Right hindlimb (tissue), 1 donor: ENCODE measurements at places on chromosomes 6 and 20.

GRCh38 chr6:131368198-131368911 is 204.7 kb upstream of the ARG1 start:
- DNase-seq = peak; percentile 84

DNA sequence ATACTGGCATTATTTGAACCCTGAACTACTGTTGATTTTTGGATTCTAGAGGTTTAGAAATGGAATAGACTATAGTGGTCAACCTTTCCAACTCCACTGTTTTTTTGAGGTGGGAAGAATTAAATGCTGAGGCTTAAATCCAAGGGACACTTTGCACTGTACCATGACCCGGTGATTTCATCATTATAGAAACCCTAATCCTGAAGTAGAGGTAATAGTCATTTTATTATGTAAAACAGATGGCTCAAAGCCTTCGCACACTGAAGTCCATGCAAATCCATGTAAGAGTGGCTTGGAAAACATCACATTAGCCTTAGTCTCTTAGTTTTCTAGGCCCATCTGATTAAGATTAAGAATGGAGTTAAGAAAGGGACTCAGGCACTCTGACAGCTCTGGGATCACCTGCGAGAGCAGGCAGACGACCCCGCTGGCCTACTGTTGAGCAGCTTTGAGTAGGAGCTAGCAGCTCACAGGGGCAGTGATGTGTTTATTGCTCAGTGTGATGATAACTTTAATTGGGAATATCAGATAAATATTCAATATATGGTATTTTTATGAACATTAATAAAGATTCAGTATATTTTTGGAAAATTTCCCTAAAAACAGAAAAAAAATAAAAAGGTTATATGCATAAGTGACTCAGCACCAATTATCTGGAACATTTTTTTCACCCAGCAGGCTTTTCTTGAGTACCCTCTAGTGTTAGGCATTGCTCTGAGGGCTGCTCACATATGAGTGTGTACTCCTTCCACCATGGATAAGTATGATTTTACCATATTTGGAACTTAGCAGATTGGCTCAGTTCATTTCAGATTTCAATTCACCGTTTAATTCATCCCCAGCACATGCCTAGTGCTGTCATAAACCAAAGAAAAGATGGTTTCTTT is 13.4 kb downstream of the SLX4IP start:
- no peak for DNase-seq

DNA sequence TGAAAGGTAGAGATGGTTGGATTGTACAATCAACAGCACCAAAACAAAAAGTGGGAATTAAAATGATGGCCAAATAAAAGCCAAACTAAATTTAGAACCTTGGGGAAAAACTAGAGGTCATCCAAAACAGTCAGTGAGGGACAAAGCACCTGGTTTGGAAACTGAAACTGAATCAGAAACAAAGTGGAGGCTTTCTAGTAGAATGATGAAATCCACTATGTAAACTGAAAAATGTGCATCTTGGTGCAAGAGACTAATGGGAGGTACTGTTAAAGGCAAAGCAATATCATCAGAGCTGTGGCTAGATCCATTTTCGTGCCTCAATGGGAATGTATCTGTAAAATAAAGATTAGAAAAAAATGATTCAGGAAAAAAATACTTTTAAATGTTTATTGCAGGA is 380.0 kb upstream of the GJE1 start:
- no peak for DNase-seq

- DNase-seq = no peak
These were observed 3.6 kb downstream of the GHRH start for GRCh38 chr20:37257988-37258387.

GRCh38 chr20:2449386-2449785 is 21.2 kb downstream of the SNRPB start:
- DNase-seq = no peak

DNA sequence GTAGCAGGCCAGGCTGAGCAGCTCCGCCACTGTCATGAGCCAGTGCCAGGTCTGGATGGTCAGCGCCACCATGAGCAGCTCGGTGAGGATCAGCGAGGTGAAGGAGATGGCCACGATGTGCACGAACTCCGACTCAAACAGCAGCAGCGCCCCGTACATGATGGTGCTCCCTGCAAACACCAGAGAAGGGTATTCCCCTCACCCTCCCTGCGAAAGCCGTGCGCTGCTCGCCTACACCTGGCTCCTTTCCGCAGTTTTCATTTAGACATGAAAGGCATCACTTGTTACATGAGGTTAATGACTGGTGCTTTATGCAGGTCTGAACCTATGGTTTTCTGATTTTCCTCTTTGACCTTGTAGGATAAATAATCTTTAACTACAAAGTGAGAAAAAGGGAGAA is 62.3 kb upstream of the NFATC2 start:
- DNase-seq = no peak

DNA sequence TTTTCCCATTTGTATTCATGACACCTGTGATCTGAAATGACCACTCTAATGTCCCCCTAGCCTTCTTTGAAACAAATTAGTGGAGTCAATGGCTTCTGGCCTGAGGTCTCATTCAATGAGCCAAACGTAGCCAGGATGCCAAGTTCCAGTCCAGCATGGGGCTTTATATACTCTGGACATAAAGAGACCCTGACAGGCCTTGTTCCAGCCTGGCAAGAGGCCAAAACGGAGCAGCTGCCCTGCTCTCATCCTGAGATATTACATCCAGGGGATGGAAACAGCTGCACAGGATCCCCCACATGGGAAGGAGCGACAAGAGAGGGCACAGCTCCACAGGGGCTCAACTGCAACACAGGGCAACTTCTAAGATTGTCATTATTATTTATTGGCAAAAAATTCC is 437.8 kb downstream of the CDH26 start:
- peak; percentile 80 for DNase-seq

DNA sequence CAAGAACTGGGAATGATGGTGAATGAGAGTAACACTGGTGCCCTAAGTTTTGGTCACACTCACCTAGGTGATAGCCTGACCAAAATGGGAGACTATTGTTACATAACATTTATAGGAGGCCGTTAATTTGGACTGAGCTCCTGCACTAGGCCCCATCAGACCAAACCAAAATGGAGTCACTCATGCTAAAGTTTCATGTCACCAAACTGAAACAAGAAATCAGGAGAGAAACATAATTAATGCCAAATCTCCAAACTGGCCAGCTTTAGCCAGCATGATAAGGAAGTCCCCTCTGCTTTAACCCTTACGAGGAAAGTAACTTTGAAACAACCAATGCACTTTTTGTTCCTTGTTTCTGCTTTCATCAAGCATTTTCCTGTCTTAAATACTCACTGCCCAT is 110.9 kb upstream of the SLC22A16 start:
- DNase-seq = no peak

GRCh38 chr20:43322851-43323250 is 133.1 kb upstream of the PTPRT start:
- DNase-seq = no peak

GRCh38 chr20:35854713-35855348 is 83.0 kb downstream of the PHF20 start:
- no peak for DNase-seq

- no peak for DNase-seq
These were observed 67.5 kb downstream of the PHACTR3 start for GRCh38 chr20:59671661-59672471.
